ENCODE measurements at places on chromosomes 1 and 21. TPM values are rescaled to one million over a fixed set of nuclear protein-coding genes. Genes with fewer than 3 reads are reported as not detected.

The PLCH2 gene
- total RNA-seq = 0.11 TPM

DNA sequence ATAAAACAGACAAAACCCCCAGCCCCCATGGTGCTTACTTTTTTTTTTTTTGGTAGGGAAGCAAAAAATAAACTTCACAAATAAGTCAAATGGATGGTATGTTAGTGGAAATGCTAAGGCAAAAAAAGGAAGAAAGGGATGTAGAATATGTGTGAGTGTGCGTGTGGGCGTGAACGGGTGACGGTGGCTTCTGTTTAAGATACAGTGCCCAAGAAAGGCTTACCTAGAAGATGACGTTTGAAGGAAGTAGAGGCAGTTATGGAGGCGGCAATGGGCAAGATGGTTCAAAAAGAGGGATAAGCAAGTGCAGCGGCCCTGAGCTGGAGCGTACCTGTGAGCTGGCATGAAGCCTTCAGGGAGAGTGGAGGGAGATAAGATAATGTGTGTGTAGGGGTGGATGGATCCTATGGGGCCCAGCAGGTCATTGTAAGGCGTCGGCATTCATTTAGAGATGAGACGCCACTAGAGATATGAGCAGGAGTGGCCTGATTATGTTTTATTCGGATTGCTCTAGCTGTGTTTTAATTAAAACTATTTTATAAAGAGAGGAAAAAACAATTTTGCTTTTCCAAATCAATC is 19.9 kb downstream of the LEPR start:
- DNase-seq = no peak

The KLHDC8A gene
- total RNA-seq = not detected

DNA sequence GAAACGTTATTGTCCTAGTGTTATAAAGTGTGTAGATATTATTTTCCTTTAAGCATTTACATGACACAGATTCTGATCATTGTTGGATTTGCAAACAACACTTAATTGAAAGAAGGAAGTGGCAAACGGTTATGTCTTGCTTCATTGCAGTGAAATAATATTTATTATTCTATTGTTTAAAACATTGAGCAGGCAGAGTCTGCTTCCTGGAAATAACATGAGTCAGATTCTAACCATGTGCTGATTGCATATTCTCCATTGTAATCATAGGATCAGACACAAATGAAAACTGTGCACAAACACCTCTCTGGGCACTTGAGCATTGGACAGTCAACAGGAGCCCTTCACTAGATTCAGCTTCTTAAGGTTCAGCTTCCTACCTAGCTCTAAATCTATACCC is 46.8 kb upstream of the USP25 start:
- DNase-seq = no peak

GRCh38 chr1:115524236-115524635 is 117.5 kb upstream of the VANGL1 start:
- DNase-seq = no peak

The ZNF670 gene
- total RNA-seq = 0.75 TPM

The CFHR3 gene
- not detected for total RNA-seq

DNA sequence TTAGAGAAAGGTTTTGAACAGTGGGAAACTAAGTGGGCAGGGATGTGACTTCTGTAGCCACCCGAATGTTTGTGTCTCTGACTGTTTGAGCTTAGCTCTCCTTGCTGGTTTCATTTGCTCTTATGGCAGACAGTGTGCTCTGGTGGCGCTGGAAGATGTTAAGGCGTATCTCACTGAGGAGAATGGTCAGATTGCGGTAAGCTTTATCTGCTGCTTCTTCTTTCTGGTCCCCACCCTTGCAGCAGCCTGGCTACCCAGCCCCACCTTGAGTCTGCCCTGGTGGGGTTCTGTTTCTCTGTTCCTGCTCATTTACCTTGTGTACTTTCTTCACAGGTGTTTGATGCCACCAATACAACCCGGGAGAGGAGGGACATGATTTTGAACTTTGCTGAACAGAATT is 9.9 kb downstream of the PFKFB2 start:
- DNase-seq = no peak

The AIRE gene
- total RNA-seq = 0.11 TPM

The CALML6 gene
- 0.16 TPM for total RNA-seq

The ATP1A4 gene
- 1.0 TPM for total RNA-seq

The GRIK1 gene
- not detected for total RNA-seq

The FPGT gene
- 14.9 TPM for total RNA-seq

DNA sequence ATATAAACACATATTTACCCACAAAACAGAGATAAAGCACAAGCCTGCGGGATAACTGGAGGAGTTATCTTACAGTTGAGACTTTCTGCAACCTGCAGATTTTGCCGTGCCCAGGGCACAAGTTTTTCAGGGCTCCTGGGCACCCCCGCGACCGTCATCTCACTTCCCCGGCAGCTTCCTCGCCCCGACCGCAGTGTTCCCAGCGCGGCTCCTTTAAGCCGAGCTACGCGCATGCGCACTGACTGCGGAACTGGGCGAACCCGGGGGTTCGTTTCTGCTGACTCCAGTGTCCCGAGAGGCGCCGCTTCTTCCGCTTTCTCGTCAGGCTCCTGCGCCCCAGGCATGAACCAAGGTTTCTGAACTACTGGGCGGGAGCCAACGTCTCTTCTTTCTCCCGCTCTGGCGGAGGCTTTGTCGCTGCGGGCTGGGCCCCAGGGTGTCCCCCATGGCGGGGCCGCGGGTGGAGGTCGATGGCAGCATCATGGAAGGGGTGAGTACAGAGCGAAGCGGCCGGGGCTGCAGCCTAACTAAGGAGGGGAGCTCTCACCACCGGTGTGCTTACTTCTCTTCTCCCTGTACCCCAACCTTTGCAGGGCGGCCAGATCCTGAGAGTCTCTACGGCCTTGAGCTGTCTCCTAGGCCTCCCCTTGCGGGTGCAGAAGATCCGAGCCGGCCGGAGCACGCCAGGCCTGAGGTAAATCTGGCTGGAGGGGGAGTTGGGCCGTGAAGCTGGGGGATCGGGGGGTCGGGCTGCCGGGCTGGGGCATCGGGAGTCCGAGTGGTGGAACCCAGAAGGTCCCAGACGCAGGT is at the start of gene RTCA:
RTCA (plus strand) TSS at position 286 of the 810 bp plus-strand sequence; CDS start at position 446, 160 bp downstream.
- DNase-seq = peak; percentile 99

DNA sequence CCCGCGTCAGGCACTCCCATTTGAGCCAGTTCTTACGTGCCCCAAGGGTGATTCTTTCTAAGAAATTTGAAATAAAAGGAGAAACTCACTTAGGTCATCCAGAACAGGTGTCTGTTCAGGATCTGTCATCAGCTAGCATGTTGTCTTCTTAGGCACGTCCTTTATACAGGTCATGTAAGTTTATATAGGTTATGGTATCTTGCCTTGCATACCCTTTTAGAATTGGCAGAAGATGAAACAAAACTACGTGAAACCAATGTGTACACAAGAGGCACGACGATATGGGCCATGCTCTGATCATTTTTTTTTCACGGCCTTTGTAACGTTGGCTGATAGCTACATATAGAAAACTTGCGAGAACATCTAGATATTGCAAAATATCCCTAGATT is 579 bp upstream of the GTF2B start:
- DNase-seq = no peak

DNA sequence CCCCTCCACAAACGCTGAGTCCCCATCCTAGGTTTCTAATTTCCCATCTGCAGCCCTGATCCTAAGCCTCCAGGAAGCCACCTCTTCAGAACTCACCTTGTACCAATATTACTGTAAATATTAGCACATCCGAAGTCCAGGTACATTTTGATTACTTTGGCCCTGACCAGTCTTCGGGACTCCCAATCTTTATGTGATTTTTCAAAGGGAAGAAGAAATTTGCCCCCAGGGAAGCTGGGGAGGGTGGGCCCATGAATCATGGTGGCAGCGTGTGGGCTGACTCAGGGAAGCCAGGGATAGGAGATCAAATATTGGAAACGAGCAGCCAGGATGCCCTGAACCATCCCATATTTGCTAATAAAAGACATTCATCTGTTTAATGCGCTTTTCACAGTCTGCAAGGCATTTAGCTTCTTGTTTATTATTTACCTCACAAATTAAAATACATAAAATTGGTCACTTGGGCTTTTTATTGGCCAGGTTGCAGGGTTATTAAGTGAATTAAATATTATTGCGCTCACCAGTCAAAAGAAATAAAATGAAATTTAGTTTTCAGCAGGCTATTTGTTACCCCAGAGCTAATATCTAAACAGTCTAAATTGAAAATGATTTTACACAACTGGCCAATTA is 46.6 kb downstream of the KIAA0040 start:
- DNase-seq = no peak

DNA sequence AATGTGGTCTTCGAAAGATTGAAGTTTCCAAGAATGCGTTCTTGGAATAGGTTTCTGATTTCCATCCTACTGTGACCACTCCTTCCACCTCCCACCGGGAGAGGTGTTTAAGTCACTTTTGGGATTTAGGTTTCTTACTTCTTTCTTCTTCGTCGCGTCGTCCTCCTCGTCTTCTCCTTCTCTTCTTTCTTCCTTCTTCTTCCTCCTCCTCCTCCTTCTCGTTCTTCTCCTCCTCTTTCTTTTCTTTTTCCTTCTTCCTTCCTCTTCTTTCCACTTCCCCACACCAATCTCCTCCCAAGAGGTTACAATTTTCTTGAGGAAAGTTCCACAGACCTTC is 2.1 kb downstream of the CACHD1 start:
- no peak for DNase-seq

DNA sequence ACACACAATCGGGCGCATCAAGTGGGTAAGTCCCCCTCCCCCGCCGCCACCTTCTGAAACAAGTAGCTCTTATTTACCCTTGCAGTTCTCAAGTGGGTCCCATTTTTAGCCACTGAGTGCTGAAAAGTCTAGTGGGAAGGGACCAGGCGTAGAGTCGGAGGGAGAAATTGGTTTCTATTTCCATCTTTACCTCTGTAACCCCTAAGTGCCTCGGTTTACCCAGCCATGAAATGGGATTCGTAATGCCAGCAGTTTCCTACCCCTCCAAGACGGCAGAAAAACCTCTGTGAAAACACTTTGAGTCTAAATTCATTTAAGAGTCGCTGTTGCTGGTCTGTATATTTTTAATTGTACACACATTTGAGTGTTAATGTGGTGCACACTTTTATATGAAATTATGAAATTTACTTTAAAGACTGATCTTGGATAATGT is 928 bp downstream of the TLCD4 start:
- DNase-seq = no peak

GRCh38 chr1:43844114-43844513 is 89.5 kb upstream of the ARTN start:
- DNase-seq = no peak

The TRAF3IP3 gene
- 1.00 TPM for total RNA-seq

- DNase-seq = no peak
These were observed 6.3 kb downstream of the PATJ start for GRCh38 chr1:61748566-61748965.

DNA sequence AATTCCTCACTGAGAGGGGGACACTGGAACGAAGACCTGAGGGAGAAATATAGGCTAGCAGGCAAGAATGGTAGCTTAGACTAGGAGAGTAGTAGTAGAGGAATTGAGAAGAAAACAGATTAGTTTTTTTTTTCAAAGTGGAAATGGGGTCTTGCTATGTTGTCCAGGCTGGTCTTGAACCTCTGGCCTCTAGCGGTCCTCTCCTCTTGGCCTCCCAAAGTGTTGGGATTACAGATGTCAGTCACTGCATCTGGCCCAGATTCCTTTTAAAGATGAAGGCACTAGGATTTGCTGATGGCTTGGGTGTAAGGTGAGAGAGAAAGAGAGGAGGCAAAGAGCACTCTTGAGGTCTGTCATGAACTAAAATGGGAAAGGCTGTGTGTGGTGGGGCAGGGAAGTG is 30.1 kb downstream of the NFASC start:
- DNase-seq = no peak

GRCh38 chr1:230266456-230266855 is 159.7 kb downstream of the PGBD5 start:
- no peak for DNase-seq

DNA sequence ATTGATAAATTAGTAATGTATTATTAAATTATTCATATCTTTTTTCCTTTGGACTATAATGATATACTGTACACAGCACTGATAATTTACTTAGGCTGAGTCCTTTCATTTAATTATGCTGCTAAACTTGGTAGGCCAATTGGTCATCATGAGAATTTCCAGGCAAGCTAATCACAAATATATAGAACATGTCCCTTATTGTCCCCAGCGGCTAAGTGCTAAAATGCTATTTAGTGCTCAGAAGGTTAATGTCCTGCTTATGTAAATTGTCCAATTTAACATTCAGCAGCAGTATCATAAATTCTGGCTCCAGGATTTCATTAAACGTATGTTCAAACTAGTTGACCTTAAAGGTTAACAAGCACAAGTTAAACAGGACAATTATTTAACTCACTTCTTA is 30.0 kb upstream of the RRP15 start:
- DNase-seq = no peak

- DNase-seq = no peak
These were observed 87.7 kb downstream of the TGFBR3 start for GRCh38 chr1:91798241-91798648.

DNA sequence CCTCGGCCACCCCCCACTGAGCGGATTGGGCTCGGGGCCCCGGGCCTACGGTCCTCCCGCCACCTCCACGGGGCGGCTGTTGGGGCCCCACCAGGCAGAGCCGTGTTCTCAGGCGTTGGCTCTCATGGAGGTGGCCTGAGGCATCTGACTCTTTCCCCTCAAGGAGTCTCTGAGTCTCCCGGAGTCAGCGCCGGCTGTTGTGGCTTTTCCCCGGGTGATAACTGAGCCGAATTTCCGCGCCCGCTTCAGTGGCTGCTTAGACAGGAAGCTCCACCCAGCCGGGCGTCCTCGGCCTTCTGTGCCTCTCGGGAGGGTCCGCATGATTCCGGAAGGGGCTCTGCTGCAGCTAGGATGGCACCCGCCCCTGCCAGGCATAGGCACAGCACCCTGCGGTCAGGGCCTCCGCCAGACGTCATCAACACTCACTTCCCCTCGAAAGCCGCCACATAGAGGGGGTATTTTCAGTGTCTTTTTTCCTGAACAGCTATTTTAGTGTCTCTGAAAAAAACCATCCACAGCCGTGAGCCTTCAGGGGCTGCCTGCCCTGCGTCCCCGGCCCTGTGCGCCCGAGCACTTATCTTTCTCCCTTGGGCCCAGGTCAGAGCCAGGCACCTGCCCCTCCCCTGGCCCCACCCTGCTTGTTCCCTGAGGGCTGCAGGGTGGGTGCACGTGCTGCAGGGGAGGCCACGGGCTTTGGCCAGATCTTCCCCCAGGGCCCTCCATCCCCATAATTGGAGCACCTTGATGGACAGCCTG is 72.9 kb downstream of the SKI start:
- DNase-seq = peak; percentile 91

- DNase-seq = no peak
These were observed 15.8 kb downstream of the SYNJ1 start for GRCh38 chr21:32712043-32712442.

Measured in cardiac septum (tissue), 1 donor.